ENCODE measurements at places on chromosomes 3 and 15. TPM values are rescaled to one million over a fixed set of nuclear protein-coding genes. Genes with fewer than 3 reads are reported as not detected.

OR5K2 gene
- total RNA-seq, result not detected

STRIT1 gene
- total RNA-seq, result not detected

CTSH gene
- total RNA-seq, result 280 TPM

PRRT3 gene
- total RNA-seq, result 3.9 TPM

NR2E3 gene
- not detected for total RNA-seq

GOLGB1 gene
- 36.3 TPM for total RNA-seq

SNX4 gene
- 34.0 TPM for total RNA-seq

TICRR gene
- 0.10 TPM for total RNA-seq

SYNPR gene
- total RNA-seq, result not detected

BUB1B gene
- total RNA-seq, result 2.7 TPM

FAM174B gene
- total RNA-seq, result 1.5 TPM

TGM4 gene
- not detected for total RNA-seq

SCN11A gene
- under 0.01 TPM for total RNA-seq

MINDY4B gene
- not detected for total RNA-seq

SMCO1 gene
- not detected for total RNA-seq

SRGAP3 gene
- 2.2 TPM for total RNA-seq

ZPLD1 gene
- not detected for total RNA-seq

POPDC2 gene
- 21.5 TPM for total RNA-seq

SLC22A14 gene
- total RNA-seq, result 0.10 TPM
